ENCODE measurements at places on chromosomes 5 and 9. TPM values are rescaled to one million over a fixed set of nuclear protein-coding genes. Genes with fewer than 3 reads are reported as not detected.
A peak's percentile ranks its signal among the peaks of the same experiment; 100 is the strongest.

- peak; percentile 80 for DNase-seq
These were observed 186.2 kb downstream of the FANCC start for GRCh38 chr9:95131023-95131943.

TMEM252 gene
- 7.7 TPM for polyA plus RNA-seq

ASPN gene
- 9.8 TPM for polyA plus RNA-seq

DNA sequence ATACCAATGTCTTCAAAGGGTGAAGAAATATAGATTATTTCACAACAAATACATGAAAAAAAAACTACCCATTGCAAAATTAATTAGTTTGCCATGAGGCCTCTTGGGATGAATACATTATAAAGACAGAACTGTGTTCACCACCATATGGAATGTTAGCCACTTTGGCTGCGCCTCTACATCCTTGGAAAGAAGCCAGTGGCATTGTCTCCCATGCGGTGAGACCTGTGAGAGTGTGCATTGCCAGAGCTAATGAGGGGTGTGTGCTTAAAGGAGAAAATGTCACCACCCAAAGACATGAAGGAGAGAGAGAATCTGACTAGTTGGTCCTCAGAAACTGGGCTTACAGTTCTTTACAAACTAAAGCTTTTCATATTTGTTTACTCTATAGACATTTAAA, 110.6 kb downstream of the PLPPR1 start:
- no peak for DNase-seq

- no peak for DNase-seq
These were observed 76.8 kb downstream of the FCHO2 start for GRCh38 chr5:73032635-73033034.

DNA sequence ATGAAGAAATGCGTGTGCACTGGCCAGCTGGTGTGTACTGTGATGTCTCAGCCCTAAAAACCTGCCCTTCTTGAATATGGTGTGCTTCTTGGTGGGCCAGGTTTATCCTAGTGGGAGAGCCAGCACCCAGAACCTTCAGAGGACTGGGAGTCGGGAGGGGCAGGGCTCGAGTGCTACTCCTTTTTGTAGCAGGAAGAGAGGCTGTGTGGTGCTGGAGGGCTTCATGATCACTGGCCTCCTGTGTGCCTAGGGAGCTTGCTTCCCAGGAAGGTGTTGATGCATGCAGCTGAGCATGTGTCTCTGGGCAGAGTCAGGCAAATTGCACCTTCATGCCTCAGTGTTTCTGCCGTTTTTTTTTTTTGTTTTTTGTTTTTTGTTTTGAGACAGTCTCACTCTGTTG, 20.0 kb downstream of the PHF2 start:
- DNase-seq = no peak

NR5A1 gene
- polyA plus RNA-seq = not detected

- no peak for DNase-seq
These were observed 328.6 kb upstream of the NUDT12 start for GRCh38 chr5:103891151-103891550.

DNA sequence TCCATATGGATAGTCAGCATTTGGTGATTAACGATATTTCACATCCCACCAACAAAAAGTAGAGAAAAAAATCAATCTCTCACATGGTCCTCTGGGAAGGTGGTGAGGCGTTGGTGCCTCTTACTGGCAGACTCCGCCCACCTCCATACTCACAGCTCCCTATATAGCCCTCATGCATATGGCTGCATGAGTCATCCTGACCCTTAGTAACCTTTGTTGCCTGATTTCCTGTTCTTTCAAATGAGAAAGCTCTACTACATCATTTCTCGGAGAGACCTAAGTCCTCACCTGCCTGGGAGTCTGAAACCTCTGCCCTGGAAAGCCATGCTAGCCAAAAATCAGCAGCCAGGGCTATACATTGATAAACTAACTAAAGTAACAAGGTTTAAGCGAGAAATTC, 33.3 kb upstream of the ABCA1 start:
- DNase-seq = no peak

GRCh38 chr5:108686676-108687075, 61.0 kb upstream of the FER start:
- DNase-seq = no peak

CRB2 gene
- 20.3 TPM for polyA plus RNA-seq

DNA sequence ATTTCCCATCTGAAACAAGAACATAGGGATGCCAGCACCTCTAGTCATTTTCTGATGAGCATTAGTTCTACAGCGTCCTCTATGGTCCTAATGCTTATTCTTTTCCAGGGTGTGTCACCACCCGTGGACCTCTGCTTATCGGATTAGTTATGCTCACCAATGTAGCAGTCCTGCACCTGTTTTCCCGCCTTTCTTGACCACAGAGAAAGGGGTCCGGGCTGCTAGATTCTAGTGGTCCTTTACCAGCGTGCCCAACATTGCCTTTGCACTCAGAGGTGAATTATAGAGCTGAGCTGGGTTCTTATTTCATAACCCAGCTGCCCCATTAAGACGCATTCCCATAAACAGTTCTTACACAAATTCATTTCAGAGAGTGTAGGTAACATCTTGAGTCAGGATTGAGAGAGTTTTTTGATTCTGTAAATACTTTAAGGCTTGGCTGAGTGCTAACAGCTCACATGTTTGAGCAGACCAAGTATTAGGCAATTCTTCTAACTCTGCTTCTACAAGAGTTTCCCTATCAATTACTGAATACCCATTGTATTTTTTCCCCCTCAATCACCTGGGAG, 2205.1 kb upstream of the C9orf72 start:
- DNase-seq = no peak

DNA sequence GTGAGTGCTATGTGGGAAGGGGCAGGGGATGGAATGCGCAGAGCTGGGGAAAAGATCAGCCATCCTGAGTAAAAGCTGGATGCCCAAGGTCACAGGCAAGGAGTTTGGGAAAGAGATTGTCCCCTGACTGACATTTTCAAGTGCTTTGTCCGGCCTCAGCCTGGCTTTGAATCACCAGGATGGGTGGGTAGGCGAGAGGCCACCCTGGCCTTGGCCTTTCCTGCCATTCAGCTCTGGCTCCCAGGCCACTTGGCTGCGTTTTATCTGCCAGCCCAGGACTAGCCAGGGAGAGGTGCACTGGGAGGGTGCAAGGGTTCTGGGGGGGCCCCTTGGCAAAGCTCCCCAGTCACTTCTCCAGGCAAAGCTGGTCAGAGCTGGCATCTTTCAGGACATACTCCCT, 37.4 kb upstream of the SYNPO start:
- no peak for DNase-seq

Measured in left kidney (tissue), 8 donors.